HuH-7 (cell line): ENCODE measurements at places on chromosomes 13 and 19.

GRCh38 chr13:103238441-103238840 lies 172.2 kb upstream of the SLC10A2 start:
- DNase-seq: no peak

DNA sequence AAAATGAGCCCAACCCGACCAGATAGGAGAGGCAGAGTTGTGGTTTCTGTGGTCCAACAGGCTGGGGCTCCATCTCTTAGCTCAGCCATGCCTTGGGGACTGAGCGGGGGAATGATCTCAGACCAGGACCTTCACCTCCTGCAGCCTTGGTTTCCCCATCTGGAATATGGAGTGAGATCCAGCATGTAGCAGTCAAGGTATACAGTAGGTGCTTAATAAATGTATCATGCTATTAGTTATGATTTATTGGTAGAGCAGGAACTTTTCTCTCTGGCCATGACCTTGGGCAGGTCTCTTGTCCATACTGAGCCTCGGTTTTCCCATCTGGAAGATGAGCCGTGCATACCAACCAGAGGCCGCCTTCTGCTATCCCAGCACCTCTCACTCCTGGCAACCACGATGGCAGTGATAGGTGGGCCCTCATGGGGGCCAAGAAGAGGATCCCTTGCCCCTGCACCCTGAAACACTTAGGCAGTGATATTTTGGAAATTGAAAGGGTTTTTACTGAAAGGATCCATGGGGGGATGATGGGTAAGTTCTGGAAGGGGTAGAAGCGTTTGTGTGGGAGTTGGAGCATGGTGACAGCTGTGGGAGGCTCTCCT lies 9.1 kb downstream of the TM6SF2 start:
- DNase-seq: peak; percentile 12

GRCh38 chr13:59721926-59722910 lies 441.5 kb downstream of the DIAPH3 start:
- DNase-seq: no peak

- no peak for DNase-seq
Observed at GRCh38 chr13:79943346-79944023, 397.4 kb downstream of the SPRY2 start.

DNA sequence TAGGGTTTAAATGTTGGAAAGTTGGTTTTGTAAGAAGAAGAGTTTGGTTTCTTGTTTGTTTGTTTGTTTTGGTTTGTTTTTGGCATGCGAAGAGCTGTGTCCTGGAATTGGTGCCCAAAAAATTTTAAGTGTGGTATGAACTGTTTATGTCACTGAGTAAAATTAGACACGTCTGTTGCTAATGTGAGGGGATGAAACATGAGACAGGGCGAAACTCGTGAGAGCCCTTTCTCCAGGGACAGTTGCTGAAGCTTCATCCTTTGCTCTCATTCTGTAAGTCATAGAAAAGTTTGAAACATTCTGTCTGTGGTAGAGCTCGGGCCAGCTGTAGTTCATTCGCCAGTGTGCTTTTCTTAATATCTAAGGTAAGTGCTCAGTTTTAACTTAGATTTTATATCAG lies at the start of gene SGCG:
SGCG (plus strand) TSS at position 269 of the 400 bp plus-strand sequence. CDS start 22,716 bp downstream, outside the sequence.
- DNase-seq: no peak

GRCh38 chr19:58558066-58558622 lies at the start of gene UBE2M:
UBE2M (minus strand) TSS chr19:58558611; CDS start chr19:58558381, 230 bp downstream.
- no peak for DNase-seq

GRCh38 chr19:55686311-55687050 lies 11.5 kb downstream of the EPN1 start:
- DNase-seq: no peak

GRCh38 chr19:6740589-6741343 lies 1.3 kb downstream of the TRIP10 start:
- DNase-seq: no peak

GRCh38 chr13:60745343-60745742 lies 348.3 kb downstream of the TDRD3 start:
- DNase-seq: no peak

DNA sequence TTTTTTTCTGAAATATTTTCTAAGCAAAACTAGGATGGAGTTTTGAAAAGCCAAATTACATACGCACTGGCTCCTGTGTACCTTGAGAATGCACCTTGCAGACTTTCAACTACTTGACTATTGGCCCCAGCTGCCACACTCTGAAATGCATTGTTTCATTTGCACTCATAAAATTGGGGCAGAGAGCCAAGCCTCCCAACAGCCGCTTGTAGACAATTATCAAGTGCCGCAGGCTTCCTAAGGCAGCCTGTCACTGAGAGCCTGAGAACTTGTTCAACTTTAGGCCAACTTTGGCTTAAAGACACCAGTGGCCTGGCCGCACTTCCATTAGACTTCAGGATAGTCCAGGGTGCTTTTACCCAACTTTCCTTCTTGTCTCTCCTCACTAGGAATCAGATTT lies 115.7 kb upstream of the STARD13 start:
- no peak for DNase-seq

DNA sequence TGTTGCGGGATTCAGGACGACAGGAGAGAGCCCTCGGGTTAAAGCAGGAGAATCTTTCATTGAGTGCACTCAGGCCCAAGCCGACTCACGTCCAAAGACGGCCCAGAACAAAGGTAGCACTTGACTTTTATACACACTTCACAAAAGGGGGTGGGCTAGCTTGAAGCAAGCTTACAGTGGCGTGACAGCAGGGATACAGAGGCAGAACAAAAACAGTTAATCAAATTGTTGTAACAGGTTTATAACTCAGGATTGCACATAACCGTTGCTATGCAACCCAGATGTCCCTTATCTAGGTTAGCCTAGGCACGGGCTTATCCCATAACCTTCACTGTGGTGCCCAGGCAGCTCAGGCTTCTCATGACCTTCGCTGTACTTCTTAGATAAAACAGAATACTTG lies 2.0 kb downstream of the MED25 start:
- no peak for DNase-seq

DNA sequence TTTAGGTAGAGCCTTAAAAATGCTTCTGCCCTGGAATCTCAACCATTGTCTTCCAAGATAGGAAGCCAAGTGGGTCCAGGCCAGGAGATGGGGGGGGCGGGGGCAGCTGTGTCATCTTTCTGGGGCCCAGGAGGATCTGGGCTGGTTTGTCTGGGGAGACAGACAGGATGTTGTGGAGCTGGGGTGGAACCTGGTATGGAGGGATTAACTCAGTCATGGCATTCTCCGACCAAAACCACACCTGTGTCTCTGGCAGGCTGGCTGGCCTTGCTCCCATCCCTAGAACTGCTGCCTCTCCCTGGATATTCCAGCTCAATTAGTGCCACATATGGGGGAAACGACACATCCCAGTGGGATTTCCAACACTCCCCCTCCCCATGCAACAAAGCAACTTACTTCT lies 2.7 kb upstream of the MAP2K7 start:
- DNase-seq: no peak

DNA sequence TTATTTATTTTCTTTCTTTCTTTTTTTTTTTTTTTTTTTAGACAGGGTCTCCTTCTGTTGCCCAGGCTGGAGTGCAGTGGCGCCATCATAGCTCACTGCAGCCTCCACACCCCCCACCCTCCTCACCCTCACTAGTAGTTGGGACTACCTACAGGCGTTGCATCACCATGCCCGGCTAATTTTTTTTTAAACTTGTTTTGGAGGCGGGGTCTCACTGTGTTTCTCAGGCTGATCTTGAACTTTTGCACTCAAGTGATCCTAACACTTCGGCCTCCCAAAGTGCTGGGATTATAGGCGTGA lies 33.6 kb downstream of the GJA3 start:
- DNase-seq: no peak

DNA sequence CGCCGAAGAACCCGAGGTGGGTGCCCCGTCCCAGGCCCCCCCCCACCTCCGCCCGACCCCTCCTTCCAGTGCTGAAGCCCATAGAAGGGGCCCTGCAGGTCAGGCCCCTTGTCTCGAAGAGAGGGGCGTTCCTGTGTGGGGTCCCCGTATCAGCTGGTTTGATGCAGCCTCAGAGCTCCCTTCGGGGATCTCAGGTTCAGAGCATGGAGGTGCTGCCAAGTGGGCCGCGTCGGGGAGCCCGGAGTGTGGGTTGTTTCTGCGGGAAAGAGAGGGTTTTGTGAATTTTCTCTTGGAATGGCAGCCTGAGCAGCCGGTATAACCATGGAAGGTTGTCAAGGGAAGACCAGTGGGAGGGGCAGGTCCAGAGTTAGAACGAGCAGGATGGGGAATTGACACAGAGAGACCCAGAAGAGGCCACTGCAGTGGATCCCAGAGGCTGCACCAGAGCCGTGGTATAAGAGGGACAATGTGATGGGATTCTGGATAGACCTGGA lies 384 bp downstream of the TRAPPC2B start:
- DNase-seq: peak; percentile 6

DNA sequence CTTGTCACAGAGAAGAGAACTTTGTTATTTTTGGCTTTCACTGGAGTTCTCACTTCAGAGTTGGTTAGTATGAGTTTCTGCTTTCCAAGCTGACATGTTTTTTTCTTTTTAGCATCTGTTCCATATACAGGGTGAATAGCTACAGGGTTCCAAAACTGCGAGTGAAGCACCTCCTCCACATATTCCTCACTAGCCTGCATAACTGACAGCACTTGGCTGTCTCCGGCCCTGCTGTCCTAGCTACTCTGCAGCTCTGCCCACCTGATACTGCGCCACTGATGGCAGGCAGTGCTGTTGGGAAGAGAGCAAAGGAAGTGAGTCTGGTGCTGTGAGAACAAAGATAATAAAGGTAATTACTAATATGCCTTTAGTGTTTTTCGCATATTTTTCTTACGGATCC lies 6.8 kb downstream of the ATP8A2 start:
- no peak for DNase-seq

DNA sequence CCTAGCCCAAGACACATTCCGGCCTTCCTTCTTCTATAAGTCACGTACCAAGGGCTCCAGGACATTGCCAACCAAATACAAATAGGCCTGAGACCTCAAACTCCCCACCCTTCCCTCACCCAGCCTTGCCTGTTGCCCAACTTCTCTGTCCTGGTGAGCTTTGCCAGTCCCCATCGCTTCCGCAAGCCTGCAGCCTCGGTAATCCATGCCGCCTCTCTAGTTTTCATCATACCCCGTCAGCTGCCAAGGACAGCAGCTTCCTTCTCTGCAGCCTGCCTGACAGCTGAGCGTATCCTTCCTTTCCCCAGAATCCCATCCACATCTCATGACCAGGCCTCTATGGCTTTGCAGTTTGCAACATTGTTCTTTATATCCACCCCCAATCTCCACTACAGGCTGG lies 36.6 kb upstream of the POMP start:
- DNase-seq: no peak

DNA sequence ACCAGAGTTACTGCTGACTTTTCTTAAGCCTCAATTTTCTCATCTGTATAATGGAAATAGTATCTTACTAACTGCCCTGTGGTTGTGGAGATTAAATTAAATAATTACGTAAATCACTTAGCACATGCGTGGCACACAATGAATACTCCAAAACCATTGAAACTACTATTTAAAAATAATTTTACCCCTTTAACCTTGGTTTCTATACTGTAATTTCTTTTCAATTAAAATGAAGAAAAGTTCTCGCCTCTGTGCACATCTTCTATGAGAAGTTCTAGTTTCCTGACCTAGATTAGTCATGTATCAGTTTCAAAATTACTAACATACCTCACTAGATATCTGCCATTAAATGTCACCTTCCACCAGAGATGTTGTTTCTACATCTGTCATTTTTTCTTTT lies 5.7 kb downstream of the SLITRK1 start:
- no peak for DNase-seq

DNA sequence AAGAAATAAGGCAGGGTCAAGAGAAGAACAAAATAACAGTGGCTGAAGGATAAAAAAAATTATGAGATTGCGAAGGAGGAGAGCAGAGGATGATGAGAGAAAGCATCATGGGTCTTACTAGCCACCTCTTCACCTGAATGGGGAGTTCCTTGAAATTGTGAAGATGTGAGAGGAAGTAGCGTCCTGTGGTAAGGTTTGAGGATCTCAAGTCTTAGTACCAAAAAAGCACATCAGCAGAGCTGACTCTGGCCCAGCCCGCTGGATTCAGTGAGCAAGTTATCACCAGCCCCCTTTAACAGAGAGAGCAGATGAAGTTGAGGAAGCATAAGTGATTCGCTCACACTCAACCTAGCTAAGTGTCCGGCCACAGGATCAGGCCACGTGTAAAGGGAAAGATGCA lies 61.8 kb downstream of the RXFP2 start:
- no peak for DNase-seq

GRCh38 chr13:29452773-29453616 lies 142.5 kb downstream of the SLC7A1 start:
- no peak for DNase-seq

DNA sequence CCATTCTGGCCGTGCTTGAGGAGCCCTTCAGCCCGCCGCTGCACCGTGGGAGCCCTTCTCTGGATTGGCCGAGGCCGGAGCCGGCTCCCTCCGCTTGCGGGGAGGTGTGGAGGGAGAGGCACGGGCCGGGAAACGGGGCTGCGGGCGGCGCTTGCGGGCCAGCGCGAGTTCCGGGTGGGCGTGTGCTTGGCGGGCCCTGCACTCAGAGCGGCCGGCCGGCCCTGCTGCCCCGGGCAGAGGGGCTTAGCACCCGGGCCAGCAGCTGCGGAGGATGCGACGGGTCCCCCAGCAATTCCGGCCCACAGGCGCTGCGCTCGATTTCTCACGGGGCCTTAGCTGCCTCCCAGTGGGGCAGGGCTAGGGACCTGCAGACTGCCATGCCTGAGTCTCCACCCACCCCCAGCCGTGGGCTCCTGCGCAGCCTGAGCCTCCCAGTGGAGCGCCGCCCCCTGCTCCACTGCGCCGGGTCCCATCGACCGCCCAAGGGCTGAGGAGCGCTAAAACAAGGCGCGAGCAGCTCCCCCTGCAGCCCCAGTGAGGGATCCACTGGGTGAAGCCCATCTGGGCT lies 76.5 kb downstream of the PCDH20 start:
- DNase-seq: peak; percentile 33

GRCh38 chr19:31991984-31992655 lies 353.3 kb upstream of the ZNF507 start:
- no peak for DNase-seq

DNA sequence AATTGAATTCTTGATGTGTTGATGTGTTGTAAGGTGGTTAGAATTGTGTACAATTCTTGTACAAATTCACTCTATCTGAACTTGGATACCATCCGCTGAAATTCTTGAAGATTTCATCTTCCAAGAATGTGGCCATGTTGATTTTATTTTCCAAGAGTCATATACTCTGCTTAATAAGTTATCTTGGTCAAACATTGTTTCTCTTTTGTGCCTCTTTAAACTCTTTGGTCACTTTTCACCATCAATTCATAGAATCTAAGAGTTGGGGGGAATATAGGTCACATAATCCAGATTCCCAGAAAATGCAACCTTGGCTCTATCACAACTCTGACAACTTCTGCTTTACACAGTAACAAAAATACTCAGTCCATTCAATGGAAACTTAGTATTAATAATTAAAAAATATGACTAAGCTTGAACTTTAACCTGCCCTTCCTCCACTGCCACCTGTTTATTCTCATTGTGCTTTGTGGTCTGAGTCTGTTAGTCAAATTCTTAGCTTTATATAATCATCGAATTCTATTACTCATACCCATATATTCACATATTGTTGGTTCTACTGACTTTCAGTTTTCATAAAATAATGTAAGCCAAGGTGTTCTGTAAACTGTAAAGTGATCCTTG lies 373.2 kb downstream of the LMO7 start:
- no peak for DNase-seq
